Stimulated activated CD4-positive, alpha-beta T cell treated with anti-CD3 and anti-CD28 coated beads, Interleukin-1b, Interleukin-23, amount 100 ng/mL, for 4 hours (primary cell): ENCODE measurements at places on chromosomes 13 and 19.

DNA sequence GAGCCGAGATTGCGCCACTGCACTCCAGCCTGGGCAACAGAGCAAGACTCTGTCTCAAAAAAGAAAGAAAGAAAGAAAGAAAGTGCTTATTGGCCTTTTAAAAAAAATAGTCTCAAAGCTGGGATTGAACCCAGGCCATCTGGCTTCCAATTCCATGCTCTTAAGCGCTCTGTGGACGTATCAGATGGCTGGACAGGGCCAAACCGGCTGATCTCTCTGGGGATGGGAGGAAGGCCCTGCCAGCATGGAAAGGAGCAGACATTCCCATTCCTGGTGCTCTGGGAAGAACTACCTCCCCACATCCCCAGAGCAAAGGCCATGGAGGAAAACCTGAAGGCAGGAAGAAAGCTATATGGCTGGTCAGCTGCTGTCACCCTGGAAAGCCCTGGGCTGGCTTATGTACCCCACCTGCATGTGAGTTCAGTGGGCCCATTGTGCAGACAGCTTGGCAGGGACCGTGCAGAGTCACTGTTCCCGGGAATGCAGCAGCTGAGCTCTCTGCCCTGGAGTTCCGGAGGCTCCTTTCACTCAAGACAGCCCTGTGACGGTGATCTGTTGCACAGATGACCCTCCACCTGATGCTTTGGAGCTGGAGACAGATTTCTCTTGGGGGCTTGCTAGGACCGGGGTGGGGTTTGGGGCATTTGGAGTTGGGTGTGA is 84.3 kb downstream of the SIPA1L3 start:
- DNase-seq: no peak

GRCh38 chr13:40082639-40083038 is 427.2 kb downstream of the COG6 start:
- DNase-seq: no peak

GRCh38 chr13:30915691-30916541 is 9.8 kb downstream of the MEDAG start:
- no peak for DNase-seq

DNA sequence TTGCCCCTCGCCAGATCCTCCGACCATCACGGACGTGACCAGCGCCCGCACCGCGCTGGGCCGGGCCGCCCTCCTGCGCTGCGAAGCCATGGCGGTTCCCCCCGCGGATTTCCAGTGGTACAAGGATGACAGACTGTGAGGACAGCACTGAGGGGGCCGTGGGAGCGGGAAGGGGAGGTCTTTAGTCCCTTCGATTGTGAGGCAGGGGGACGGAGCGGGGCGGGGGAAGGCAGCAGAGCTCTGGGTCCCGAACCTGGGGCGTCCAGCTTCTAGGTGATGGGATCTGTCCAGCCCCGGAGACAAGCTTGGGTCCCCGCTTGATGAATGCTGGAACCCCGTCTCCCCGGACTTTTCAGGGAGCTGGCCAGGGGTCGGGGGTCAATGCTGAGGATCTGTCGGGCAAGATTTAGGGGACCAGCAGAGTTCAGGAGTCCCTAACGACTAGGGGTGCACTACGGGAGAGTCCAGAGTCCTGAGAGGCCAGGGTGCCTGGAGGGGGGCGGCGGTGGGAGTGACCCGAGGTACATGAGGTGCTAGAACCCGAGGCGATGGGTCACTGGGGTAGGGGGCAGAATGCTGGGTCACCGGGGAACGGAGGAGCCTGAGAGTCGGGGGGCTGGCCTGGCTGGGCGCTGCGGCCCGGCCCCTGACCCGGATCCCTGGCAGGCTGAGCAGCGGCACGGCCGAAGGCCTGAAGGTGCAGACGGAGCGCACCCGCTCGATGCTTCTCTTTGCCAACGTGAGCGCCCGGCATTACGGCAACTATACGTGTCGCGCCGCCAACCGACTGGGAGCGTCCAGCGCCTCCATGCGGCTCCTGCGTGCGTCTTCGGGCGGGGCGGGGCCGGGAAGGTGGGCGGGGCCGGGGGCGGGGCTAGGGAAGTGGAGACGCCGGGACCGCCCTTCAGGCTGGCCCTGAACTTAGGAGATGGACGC is 14.6 kb downstream of the VSIG10L start:
- no peak for DNase-seq

DNA sequence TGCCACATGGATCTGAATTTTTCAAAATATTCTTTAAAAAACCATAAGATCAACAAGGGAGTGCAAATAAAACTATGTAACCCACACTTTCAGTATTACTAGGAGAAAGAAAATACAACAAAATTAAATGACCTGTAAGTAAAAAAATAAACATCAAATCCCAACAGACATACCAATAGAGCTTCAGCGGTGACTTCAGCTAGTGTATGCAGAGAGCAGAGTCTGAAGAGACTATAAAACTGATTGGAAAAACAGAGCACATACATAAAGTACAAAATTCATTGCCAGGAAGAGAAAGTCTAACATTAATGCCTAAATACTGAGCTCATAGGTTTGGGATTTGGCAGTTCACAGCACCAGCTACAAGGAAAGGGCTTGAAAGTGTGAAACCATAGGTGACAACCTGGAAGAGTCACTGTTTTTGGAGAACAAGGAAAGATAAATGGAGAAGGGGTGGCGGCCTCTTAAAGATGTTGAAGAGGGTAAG is 291.1 kb downstream of the LMO7 start:
- DNase-seq: no peak

GRCh38 chr13:85738696-85739320 is 60.4 kb downstream of the SLITRK6 start:
- DNase-seq: no peak

GRCh38 chr19:33771384-33772101 is 25.1 kb upstream of the KCTD15 start:
- DNase-seq: peak; percentile 47

DNA sequence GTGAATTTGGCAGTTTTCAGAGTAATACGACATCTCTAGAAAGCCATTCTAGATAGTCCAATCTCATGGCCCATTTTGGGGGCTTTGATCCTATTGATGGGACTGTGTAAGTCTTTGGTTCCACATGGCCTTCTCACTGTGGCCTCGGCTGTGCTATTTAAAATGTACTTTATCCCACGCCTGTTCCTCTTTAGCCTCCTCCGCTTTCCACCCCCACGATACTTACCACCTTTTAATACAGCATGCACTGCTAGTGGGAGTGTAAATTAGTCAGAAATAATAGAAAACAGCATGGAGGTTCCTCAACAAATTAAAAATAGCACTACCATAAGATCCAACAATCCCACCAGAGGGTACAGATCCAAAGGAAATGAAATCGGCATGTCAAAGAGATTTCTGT is 28.3 kb upstream of the CEBPG start:
- DNase-seq: no peak

DNA sequence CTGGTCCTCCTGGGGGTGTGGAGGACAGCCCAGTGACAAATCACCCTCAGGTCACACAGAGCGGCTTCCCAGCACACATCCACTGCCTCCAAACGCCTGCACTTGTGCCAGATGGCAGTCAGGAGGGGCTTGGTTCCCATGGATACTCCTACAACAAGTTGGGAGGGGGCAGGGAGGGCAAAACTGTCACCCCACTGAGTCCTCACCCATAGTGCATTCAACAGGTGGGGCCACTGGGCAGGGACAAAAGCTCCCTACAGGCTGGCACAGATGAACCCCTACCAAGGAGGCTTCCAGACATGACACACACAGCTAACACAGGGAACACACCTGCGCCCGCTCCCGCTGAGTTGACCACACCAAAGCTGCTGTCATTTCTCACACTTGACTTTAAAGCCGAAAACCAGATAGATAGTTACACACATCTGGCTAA is 120.5 kb downstream of the STK24 start:
- DNase-seq: no peak

GRCh38 chr19:40228863-40229262 is 2.4 kb upstream of the CCNP start:
- no peak for DNase-seq

DNA sequence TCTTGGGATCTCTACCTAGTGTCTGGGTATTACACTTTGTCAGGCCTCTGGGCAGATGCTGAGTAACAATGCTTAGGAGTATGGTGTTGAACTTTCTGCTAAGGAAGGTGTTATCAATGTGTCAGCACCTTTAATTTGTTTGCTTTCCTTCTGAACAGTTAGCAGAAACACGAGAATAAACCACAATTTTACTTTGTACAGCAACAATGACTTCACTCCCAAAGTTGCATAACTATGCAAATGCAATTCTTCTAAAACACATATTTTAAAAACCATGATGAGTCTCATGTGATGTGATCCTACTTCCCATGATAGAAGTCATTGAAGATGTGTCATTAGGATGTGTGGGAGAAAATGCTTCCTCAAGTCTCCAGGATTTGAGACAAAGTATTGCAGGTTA is 155.0 kb downstream of the POSTN start:
- DNase-seq: no peak

- no peak for DNase-seq
Observed at GRCh38 chr19:48627201-48627864, 8.0 kb downstream of the SPHK2 start.

DNA sequence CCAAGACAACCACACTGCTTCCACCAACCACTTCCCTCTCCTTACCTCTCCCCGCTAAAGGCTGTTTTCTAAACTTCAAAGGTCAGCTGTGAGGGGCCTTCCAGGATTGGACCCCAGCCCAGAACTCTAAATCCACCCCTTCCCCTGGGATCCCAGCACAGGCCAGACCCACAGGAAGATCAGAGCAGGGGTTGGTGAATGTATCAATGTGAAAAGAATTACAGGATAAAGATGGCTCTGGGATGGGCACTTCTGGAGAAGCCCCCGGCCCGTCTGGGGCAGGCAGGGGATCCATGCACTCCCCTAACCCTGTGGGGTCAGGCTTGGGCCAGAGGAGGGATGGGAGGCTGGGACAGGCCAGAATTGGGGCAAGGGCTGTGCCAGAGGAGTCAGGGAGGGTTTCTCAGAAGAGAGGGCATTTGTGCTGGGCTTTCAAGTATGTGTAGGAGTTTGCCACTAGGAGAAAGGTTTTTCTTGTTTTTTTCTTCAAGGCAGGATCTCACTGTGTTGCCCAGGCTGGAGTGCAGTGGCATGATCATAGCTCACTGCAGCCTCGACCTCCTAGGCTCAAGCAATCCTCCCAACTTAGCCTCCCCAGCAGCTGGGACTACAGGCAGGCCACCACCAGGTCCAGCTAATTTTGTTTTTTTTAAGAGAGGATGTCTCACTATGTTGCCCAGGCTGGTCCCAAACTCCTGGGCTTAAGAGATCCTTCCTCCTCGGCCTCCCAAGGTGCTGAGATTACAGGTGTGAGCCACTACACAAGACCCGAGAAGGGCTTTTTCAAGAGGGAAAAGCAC is 1.0 kb upstream of the MEF2B start:
- DNase-seq: no peak

GRCh38 chr13:94987081-94987480 is 274.7 kb upstream of the SOX21 start:
- no peak for DNase-seq

DNA sequence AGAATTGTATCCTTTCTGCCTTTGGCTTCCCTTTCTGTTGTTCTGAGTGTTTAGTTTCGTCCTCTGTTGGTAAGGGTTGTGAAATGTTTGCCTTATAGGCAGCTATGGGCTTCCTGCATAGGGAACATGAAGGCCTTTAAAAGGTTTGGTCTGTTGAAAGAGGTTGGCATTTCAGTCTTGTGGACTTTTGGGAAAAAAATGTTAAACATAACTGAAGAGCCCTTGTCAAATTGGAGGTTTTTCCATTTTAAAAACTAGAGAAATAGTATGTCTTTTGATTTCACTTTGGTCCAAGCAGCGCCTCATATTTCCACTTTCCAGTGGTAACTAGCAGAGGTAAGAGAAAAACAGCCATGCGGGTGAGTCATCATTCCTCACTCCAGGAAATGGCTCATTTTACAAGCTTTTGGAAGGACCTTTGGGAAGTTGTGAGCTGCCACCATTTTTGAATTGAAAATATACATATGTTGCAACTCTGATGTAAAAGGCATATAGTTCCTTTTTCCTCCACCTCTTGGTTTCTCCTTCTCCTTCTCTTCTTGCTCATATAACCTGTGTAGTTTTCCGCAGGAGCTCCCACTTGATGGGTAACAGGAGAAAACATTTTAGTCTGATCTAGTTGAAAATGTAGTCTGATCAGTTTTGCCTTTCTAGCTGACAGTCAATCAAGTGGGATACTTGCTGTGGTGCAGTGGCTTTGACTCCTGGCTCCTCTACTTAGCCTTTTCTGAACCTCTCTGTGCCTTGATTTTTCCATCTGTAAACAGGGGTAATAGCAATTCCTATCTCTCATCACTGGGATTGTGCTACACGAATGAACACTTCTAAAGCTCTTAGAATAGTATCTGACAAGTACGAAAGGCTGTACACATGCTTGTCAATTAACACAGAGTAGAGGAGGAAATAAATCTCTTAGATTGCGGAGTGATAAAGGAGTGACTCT is 23.0 kb downstream of the GPC6 start:
- no peak for DNase-seq

- DNase-seq: no peak
Observed at GRCh38 chr19:34405892-34406660, 1.9 kb downstream of the PDCD2L start.

DNA sequence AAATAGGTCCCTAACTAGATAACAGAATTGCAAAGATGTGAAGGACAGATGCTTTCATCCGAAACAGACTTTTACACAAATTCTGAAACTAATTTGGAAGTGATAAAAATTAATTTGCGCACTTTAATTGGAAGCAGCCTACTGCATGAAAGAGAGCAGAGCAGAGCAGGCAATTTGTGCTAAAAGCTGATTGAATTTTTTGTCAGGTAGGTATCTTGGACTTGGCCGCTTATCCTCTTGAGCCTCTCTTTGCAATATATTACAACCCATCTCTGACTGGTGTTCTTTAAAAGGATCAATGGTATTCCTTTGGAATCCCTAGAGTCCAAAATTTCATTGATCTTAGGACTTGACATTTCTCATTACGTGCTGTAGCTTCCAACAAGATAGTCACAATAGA is 183.3 kb upstream of the MAB21L1 start:
- DNase-seq: no peak

DNA sequence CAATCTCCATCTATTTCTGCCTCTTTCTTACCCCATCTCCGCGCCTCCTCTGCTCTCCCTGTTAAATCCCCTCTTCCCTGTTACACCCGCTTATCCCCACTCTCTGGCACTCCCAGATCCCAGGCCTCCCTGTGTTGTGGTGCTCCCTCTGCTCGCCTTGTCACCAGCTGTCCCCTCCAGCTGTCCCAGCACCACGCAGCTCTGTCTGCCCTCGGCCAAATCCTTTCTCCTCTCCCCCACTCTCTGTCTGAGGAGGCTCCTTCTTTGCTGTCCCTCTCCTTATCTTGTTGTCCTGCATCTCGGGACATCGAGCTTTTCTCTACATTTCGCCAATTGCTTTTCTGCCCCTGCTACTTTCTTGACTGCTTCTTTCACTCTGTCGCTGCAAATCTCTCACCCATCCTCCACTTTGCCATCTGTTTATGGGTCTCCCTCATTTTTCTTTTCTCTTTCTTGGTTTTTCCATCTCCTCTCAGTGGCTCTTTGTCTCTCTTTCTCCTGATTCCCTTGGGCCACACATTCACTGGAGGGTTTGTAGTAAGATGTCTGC is 941 bp downstream of the ZNF160 start:
- no peak for DNase-seq

- DNase-seq: no peak
Observed at GRCh38 chr19:4773047-4773640, 18.4 kb upstream of the FEM1A start.

- DNase-seq: no peak
Observed at GRCh38 chr19:11639245-11639601, 41.9 kb downstream of the ZNF627 start.
